Lower lobe of right lung (tissue), 2 donors: ENCODE measurements at places on chromosomes 1 and 21. TPM values are rescaled to one million over a fixed set of nuclear protein-coding genes. Genes with fewer than 3 reads are reported as not detected.

DNA sequence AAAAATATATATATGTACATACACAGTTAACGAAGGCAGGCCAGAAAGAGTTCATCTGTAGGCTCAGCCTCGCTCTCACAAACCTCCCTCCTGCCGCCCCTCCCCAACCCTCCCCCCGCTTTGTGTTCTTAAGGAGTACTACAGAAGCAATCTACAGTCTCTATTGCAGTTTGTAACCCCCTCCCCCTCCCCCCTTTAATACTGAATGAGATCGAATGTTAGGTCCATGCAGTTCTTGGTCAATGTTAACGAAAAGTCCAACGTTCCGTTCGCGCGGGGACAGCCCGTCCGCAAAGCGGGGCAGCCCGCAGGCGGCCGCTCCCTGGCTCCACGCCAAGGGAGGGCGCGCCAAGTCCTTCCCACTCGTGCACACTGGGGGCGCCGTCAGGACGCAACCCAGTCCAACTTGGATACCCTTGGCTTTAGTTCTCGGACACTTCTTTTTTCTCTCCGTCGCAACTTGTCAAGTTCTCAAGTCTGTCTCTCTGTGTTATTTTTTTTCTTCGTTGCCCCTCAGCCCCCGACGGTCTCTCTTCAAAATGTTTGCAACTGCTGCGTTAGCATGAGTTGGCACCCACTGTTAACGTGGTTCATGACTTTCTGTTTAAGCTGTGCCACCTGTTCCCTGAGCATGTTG is 2.2 kb downstream of the JUN start:
- H3K36me3 ChIP-seq, result peaks cover 10% of the 10 kb centered on the region
- H3K27me3 ChIP-seq, result no peaks in the 10 kb centered on the region
- peak overlapping the region; percentile 100 for H3K27ac ChIP-seq
- peak; percentile 72 for DNase-seq
- H3K4me1 ChIP-seq, result peaks cover 32% of the 10 kb centered on the region

- H3K27ac ChIP-seq, result no peak overlapping the region
- no peaks in the 10 kb centered on the region for H3K36me3 ChIP-seq
- DNase-seq, result peak; percentile 89
- no peaks in the 10 kb centered on the region for H3K4me1 ChIP-seq
- H3K4me3 ChIP-seq, result no peak overlapping the region
These were observed 9.4 kb downstream of the ETV3L start for GRCh38 chr1:157090196-157090647.

DNA sequence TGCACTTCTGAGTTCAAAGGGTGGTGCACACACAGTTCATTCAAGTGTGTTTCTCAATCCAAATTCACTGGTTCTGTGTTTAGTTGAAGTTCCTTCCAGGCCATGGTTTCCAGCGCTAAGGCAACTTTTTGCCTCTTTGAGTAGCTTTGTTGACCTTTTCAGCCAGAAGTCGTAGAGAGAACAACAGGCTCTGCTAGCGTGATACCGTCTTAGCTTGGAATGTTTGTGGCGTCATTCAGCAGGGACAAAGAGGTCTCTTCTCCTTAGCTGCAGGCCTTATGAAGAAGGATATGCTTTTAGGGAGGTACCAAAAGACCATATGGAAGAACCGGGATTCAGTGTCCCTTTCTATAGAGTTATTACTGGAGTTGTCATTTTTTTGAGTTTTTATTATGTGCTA is 65.7 kb downstream of the CNIH3 start:
- no peak overlapping the region for H3K27ac ChIP-seq
- H3K4me1 ChIP-seq, result no peaks in the 10 kb centered on the region
- H3K4me3 ChIP-seq, result no peak overlapping the region
- DNase-seq, result no peak
- no peaks in the 10 kb centered on the region for H3K27me3 ChIP-seq

DNA sequence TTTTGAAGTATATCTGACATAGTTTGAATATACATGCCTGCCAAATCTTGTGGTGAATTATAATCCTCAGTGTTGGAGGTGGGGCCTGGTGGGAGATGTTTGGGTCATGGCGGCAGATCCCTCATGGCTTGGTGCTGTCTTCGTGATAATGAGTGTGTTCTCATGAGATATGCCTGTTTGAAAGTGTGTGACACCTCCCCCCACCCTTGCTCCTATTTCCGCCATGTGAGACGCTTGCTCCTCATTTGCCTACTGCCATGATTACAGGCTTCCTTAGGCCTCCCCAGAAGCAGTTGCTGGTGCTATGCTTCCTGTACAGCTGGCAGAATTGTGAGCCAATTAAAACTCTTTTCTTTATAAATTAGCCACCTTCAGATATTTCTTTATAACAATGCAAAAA is 436.6 kb upstream of the BEND5 start:
- H3K4me1 ChIP-seq, result no peaks in the 10 kb centered on the region
- no peaks in the 10 kb centered on the region for H3K27me3 ChIP-seq
- H3K36me3 ChIP-seq, result no peaks in the 10 kb centered on the region

DNA sequence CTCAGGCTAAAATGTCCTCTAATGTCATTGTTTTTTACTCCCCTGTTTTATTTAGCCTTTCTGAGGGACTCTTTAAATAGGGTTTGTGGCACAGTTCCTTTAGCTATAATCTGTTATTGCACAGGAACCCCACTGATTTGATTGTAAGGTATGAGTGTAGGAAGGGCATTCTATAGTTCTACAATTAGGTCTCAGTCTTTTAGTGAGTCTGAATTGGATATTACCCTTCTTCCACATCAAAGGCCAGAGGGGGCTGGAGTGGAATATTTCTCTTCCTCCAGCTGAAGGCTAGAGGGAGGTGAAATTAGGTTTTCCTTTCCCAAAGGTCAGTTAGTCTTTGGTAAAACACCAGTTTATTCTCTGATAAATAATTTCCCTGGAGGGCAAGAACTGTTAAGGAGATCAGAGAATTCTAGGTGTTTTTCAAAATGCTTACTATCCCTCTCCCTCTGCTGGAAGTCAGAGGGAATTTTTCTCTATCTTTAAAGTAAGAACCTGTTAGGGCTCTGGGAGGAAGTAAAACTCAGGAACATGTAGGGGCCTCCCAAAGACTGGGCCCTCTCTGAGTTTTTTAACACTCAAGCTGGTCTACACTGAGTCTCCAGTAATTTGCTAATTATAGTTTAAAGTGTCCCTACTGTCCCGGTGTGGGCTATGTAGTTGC is 176.3 kb upstream of the ZNHIT6 start:
- no peak overlapping the region for H3K27ac ChIP-seq
- no peaks in the 10 kb centered on the region for H3K27me3 ChIP-seq
- H3K36me3 ChIP-seq, result no peaks in the 10 kb centered on the region
- H3K4me3 ChIP-seq, result no peak overlapping the region
- H3K4me1 ChIP-seq, result no peaks in the 10 kb centered on the region
- no peak for DNase-seq

- no peaks in the 10 kb centered on the region for H3K27me3 ChIP-seq
- no peak overlapping the region for H3K27ac ChIP-seq
- no peaks in the 10 kb centered on the region for H3K4me1 ChIP-seq
- H3K36me3 ChIP-seq, result no peaks in the 10 kb centered on the region
These were observed 93.7 kb downstream of the CTH start for GRCh38 chr1:70504821-70505193.

GRCh38 chr21:29195981-29196669 is 65.7 kb downstream of the MAP3K7CL start:
- H3K27ac ChIP-seq, result peak overlapping the region; percentile 64
- peak overlapping the region; percentile 30 for H3K4me3 ChIP-seq
- H3K27me3 ChIP-seq, result no peaks in the 10 kb centered on the region
- H3K36me3 ChIP-seq, result no peaks in the 10 kb centered on the region
- H3K4me1 ChIP-seq, result peaks cover 32% of the 10 kb centered on the region
- peak; percentile 49 for DNase-seq

SERPINC1 gene
- 0.30 TPM for total RNA-seq

LYPD8 gene
- total RNA-seq, result not detected

SYT2 gene
- not detected for total RNA-seq

S100B gene
- total RNA-seq, result 4.5 TPM

EDN2 gene
- 2.1 TPM for total RNA-seq

CHD1L gene
- 34.1 TPM for total RNA-seq
